ENCODE measurements at places on chromosomes 12 and 14.

GRCh38 chr12:132326646-132327045 is 2.7 kb downstream of the GALNT9 start:
- no peak for DNase-seq

- DNase-seq = no peak
Measured at GRCh38 chr12:53222170-53222721, 9.8 kb downstream of the RARG start.

DNA sequence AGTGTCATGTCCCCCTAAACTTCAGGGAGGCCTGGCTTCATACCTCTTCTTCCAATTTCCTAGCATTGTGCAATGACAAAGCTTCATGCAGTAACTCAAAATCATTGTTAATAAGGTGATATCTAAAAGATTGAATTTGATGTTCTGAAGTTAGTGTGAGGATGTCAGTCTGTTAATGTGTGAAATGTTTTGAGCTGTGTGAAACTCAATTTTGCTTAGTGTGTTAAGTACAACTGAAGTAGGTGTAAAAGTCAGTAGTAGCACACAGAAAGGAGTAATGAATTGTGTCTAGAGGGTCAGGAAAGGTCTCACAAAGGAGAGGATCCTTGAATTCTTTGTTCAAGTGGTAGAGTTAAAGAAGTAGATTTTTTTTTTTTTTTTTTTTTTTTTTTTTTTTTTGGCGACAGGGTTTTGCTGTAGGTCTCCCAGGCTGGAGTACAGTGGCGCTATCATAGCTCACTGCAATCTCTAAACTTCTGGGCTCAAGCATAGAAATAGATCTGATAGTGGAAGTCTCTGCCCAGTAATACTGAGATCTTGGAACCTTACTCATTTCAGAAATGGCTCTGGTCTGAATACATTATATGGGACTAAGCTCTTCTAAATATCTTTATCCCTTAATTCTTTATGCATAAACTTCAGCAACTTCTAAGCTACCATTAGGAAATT is 63.9 kb downstream of the FUT8 start:
- no peak for DNase-seq

DNA sequence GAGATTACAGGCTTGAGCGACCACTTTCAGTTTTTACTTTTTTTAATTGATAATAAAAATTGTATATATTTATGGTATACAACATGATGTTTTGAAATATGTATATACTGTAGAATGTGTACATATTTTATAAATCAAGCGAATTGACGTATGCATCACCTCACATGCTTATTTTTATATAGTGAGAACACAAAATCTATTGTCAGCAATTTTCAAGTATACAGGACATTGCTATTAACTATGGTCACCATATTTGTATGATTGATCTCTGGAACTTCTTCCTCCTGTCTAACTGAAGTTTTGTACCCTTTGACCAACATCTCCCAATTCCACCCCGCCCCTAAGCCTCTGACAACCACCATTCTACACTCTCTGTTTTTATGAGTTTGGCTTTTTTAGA is 56.3 kb upstream of the KICS2 start:
- no peak for DNase-seq

DNA sequence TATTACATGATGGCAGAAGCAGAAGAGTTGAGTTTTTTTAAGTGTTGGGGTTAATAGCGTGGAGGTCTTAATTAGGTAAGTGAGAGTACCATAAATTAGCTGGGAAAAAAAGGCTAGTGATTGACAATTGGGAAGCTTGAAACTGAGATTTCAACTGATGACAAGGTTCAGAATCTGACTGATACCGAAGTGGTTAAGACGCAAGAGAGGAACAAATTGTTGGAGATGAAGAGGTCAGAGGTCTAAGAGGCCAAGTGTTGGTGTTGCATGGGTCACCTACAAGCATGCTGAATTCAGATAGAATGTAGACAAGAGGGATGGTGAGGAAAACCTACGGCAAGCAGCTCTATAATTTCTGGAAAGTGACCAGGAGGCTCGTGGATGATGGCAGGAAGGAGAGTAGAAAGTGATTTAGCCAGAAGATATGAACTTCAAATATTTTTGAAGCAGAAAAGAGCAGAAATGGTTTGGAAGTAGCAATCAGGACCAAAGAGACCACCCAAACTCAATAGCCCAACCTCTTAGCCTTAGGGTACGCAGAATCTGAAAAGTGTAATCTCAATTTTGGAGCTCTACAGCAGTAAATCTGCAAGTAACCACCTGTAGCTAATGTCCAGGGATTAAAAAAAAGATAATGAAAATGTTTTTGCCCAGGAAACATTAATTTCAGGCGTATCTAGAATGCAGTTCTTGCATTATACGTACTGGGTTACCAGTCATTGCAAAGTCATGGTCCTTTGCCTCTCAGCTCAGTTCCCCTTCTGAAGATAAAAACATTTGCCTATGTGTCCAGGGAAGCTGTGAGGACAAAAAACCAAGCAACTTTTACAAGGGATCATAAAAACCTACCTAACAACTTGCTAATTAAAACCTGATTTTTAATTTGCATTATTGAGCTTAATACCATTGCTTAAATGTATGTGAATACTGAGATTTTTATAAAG is 1.7 kb upstream of the TMPO start:
- no peak for DNase-seq

DNA sequence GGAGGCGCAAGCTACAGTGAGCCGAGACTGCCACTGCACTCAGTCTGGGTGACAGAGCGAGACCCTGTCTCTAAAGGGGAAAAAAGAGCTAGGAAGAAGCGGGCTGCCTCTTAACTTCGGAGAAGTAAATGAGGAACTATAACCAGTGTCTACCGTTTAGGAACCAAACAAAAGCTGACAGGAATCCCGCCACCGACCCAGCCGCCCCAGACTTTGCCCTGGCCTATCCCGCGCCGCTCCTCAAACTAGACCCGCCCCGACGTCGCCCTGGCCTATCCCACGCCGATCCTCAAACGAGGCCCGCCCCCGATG is 568 bp upstream of the SIVA1 start:
- DNase-seq = no peak

- DNase-seq = no peak
Measured at GRCh38 chr14:97762386-97762785, 965.2 kb downstream of the VRK1 start.

GRCh38 chr12:24584032-24584675 is 364.7 kb downstream of the BCAT1 start:
- no peak for DNase-seq

DNA sequence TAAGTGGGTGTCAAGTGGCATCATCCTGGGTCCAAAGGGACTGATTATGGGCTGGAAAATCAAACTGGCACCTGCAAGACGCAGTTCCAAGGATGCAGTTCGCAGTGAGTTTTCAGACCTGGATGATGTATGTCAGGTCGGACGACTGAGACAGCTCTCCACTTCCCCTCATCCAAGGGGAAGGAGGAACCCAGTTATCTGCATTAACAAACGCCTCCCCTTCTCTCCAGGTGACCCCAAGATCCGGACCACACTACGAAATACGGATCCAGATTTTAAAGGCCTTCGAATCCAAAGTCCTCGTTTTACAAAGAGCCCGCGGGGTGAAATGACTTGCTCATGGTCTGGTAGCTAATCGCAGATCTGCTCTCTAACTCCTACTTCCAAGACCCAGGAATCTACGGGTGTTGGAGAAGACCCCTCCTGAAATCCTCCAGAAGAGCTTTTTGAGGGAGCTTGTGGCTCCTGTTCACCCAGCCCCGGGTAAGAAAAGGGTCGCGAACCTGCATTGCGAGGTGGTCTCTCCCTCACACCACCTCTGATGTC is 460 bp upstream of the SYNE2 start:
- no peak for DNase-seq

GRCh38 chr14:56195704-56196103 is 77.5 kb downstream of the PELI2 start:
- DNase-seq = no peak

DNA sequence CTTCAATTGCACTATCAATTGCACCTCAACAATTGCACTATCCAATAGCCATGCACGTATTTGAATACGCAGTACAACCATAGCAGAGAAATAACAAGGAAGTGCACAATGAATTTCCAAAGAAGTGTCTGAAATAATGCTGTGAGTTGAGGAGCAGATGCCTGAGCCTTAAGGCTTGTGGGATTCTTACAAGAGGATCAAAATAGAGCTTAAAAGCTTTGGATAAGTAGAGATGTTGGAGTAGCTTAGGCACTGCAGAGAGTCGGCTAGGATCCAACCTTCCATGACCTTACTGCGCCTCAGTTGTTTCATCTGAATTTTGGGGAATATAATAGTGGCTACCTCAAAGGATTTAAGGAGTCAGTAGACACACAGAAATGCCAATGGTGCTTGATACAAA is 196.1 kb upstream of the FLRT2 start:
- no peak for DNase-seq

GRCh38 chr12:131855521-131856142 is 27.4 kb downstream of the MMP17 start:
- no peak for DNase-seq

DNA sequence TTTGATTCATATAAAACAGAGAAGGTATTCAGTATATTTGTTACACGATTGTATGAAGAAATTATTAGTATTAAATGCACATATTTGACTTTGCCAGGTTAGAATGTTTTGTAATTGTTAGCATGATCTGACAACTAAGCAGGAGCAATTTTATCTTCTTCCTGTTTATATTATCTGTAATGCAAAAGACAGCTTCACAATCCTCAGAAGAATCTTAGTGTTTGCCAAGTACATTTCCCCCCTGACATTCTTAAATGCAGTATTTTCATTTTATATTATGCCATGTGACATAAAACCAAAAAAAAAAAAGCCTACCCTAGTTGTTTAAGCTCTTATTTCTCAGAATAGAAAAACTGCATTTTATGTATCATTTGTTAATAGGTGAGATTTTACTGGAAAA is 469.4 kb downstream of the FOXG1 start:
- no peak for DNase-seq

GRCh38 chr12:64427988-64428387 is 23.8 kb downstream of the XPOT start:
- DNase-seq = no peak

DNA sequence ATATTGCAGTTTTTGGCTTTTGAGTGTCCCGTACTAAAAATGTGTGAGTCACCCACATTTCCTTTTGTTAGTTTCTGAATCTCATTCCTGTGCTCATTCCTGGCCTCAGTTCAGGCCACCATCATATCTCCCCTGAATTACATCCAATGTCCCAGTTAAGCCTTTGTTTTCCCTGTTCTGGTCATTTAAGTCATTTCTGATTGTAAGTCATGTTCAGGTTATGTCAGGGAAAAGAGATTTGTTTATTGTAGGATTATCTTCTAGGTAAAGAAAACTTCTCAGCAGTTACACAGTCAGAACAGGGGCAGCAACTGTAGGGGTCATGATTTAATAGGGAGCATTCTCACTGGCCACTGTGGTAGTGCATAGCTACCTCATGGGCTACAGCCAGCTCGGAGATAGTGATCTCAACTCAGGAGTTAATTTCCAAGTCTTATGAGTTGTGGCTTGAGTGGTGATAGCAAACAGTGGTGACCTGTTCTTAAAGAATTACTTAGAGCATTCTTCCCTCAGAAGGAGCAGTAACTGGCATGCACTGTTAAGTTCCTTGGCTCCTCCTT is 6.7 kb downstream of the DDX47 start:
- DNase-seq = no peak

GRCh38 chr14:58535044-58535443 is 102.7 kb upstream of the DACT1 start:
- DNase-seq = no peak

DNA sequence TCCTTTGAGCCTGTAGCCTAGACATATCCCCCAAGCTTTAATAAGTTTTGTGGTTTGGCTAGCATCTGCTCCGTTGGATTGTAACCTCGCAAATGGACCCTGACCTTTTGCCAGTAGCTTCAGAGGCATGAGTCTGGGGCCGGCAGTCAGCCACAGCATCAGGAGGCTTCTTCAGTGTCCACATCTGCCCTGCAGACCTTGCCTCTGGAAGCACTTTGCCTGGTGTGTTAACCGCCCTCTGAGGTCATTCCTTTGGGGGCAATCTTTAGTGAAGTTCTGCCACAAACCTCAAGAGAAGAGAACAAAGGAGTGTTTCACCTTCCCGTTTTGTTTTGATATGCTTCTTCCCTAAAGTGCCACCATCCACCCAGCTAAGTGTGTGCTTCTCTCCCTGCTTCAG is 71.4 kb downstream of the GNS start:
- no peak for DNase-seq

DNA sequence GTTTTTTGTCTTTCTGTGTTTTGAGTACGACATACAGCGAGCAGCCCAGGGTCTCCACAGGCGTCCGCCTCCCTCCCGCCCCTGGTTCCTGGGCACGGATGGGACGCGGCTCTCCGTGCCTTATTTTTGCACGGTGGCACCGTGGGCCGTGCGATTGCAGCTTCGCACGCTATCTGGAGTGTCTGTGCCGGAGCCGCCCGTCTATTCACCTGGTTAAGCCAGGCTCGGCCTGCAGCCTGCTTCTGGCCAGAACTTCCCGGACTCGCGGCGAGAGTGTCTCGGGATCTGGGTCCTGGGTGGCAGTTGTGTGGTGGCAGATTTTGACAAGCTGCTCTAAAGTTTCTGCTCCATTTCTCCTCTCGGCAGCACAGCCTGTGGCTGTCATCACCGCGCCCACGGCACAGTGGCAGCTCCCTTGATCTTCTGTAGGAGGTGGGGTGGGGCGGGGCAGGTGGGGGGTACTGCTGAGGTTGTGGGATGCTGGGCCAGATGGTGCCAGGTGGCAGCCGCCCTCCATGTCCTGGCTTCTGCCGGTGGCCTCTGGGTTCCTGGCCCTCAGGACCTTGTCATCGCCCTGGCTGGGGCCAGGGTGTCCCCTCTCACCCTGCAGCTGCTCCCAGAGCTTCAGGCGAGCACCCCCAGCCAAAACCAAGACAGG is 2.9 kb downstream of the MMP17 start:
- no peak for DNase-seq

- DNase-seq = no peak
Measured at GRCh38 chr12:32444895-32445294, 45.5 kb downstream of the FGD4 start.

DNA sequence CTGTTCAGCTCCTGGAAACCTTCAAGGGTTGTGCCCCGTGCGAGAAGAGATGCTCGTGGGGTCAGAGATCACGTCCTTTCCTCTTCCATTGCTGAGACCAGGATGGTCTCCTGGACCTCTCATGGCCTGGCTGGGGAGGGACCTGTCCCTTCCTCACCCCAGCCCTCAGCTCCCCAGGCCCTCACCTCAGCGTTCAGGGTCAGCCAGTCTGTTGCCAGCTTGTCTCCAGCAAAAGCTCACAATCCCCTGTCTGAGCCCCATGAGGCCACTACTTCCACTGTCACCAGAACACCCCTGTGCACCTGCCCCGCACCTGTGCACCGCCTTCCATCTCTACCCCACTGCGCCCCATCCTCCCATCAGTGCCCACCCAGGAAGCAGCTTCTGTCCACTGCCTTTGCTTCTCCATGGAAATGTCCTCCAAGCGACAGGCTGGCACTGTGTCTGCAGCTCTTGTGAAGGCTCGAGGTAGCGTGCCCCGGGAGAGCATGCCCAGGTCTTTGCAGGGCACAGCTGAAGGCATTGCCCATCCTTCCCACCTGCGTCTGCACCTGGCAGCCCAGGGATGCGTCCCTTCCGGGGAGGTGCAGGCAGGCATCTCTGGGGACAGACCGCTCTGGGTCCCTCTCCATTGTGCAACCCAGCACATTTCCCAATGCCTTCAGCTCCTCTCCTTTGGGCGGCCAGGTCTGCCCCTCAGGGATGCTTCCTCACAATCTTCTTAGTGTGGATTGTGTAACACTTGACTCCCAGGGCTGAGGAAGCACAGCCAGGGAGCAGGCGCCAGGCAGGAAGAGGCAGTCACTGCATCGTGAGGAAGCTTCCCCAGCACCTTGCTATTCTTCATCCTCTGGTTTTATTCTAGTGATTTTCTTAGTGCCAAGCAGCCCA is 179.6 kb downstream of the ADGRD1 start:
- DNase-seq = no peak
